ENCODE measurements at places on chromosomes 2 and 18.

DNA sequence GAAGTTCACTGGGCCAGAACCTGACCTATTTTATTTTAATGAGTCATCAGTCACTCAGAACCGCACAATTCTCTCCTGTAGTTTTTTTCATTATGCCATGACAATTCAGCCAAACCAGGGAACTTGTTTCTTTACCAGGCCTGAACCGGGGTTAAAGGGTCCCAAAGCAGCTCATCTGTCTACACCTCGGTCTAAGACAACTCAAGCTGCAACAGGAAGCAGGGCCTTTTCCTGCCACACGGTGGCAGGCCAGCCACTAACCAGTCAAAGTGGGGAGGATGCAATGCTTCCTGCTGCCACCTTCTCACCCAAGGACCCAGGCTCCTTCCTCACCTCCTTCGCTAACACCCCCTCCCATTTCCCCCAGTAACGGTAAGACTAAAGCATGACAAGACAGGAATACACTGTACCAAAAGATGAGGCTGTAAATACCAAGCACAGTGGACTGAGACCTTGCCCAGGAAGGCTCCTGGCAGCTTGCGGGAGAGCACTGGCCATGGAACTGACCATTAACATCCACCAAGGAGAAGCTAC is 56.7 kb upstream of the ACKR3 start:
- peak; percentile 61 for DNase-seq

DNA sequence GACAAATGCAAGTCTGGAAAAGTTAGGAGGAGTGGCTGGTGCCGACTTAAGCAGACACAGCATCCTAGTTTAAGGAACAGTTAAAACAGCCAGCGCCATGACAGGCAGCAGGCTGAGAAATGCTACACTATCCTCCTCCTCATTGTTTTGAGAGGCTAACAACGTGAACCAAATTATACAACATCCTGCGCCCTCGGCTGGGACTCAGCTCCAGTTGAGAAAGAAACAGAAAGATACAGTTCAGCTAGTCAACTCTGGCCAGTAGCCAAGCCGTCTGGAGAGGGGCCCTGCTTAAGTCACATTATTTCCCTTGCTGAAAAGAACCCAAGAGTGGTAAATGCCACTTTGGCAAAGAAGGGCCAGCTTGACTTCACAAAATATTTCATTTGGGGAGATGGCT is 90.2 kb downstream of the BCL11A start:
- DNase-seq, result no peak

- no peak for DNase-seq
These were observed 111.8 kb downstream of the HDAC4 start for GRCh38 chr2:239288951-239289511.

DNA sequence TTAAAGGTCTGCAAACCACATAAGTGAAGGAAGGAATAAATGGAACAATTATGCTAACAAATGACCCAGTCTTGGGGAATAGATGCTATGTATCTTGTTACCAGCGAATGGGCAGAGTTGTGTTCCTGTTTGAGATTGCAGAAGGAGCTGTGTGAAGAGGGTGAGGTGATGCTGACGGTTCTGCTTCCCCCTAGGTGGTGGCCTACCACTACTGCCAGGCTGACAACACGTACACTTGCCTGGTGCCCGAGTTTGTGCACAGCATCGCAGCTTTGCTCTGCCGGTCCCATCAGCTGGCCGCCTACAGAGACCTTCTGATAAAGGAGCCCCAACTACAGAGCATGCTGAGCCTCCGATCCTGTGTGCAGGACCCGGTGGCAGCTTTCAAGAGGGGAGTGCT is 111.7 kb downstream of the WDSUB1 start:
- DNase-seq, result no peak

- DNase-seq, result no peak
These were observed 280.9 kb downstream of the ZNF385B start for GRCh38 chr2:179580378-179581146.

- DNase-seq, result no peak
These were observed 138.5 kb downstream of the MEIS1 start for GRCh38 chr2:66573416-66573815.

GRCh38 chr2:226873826-226874225 is 38.0 kb downstream of the RHBDD1 start:
- no peak for DNase-seq
